Cortex of kidney (tissue), 1 donor: ENCODE measurements at places on chromosomes 2 and 18.

- no peak for DNase-seq
Measured at GRCh38 chr2:107932979-107933378, 53.3 kb upstream of the SLC5A7 start.

DNA sequence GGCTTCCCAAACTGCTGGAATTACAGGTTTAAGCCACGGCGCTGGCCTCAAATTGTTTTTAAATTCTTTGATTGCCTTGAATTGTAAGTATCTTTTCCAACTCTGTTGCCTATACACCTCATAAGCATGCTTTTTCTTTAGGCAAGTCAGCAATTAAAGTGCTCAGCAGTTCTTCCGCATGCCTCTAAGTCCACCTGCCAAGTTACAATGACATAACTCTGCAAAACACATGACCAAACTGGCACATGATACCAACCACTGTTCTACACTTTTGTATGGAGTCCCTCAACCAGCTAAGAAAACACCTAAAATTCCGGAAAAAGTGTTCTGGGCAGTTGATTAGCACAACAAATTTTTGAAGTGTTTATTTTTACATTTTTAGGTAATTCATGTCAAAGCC lies 5.1 kb downstream of the TXNL4A start:
- DNase-seq: no peak

GRCh38 chr18:58992301-58993231 lies 127.9 kb downstream of the ZNF532 start:
- no peak for DNase-seq

DNA sequence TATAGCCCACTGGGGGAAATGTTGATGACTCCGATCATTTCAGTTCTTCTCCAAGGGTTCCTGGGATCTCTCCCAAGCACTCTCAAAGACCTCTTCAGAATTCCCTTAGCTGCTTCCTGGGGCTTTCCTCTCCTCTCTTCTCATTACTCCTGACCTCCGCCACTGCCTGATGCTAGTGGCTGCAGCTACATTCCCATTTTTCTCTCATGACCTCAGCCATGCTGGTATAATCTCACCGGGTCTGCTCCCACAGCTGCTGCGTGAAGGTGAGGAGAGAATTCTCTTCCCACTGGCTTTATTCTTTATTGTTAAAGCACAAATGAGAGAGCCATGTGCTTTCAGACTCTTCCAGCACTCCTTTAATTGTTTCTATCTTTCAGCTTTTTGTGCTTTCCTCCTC lies 312.0 kb upstream of the ETAA1 start:
- DNase-seq: no peak

GRCh38 chr18:49980896-49981295 lies 167.6 kb upstream of the ACAA2 start:
- DNase-seq: no peak

GRCh38 chr2:211103989-211104388 lies 547.6 kb downstream of the CPS1 start:
- DNase-seq: no peak

DNA sequence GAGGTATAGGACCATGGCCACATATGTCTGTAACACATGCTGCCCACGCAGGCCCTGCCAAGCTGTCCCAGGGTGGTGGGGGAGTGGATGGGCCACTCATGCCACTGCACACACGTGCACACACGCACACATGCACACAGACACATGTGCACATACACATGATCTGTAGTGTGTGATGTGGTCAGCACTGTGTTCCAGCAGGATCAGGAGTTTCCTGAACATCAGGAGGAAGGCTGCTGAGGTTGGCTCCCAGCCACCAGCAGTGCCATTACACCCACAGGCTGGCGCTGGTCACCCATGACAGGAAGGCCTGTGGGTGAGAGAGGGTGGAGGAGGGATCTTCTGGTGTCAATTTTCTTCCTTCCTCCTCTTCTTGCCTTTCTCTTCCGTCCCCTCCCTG lies 44.7 kb downstream of the POMC start:
- DNase-seq: no peak

DNA sequence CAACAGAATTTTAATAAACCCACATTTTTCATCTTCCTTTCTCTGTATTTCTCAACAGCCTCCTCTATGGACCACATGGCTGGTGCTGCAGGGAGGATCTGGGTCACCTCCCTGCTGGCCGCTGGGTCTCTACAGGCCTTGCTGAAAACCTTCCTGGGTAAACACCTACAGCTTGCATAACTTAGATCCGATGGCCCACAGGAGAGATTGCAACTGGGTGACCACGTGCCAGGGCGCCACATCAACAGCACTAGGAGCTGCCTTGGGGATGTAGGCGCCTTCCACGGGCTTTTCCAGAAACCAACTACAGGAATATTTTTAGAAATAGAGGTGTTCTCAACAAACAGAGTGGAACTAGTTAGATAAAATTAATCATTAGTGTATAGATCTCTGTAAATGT lies 19.4 kb downstream of the TMEM18 start:
- DNase-seq: no peak

DNA sequence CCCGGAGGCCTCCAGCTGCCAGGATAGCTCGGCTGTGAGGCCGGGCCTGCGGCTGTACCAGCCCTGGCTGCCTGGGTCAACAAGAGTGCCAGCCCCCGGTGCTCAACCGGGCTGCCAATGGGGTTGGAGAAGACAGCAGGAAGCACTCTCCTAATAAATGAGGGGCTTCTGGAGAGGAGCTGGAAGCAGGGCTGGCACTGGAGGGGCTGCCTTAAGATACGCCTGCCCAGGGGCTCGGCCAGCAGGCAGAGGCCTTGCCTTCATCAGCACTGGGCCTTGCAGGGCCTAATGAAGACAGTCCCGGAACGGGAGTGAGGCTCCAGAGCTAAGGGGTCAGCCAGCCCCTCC lies 73.6 kb downstream of the TEX51 start:
- DNase-seq: no peak

DNA sequence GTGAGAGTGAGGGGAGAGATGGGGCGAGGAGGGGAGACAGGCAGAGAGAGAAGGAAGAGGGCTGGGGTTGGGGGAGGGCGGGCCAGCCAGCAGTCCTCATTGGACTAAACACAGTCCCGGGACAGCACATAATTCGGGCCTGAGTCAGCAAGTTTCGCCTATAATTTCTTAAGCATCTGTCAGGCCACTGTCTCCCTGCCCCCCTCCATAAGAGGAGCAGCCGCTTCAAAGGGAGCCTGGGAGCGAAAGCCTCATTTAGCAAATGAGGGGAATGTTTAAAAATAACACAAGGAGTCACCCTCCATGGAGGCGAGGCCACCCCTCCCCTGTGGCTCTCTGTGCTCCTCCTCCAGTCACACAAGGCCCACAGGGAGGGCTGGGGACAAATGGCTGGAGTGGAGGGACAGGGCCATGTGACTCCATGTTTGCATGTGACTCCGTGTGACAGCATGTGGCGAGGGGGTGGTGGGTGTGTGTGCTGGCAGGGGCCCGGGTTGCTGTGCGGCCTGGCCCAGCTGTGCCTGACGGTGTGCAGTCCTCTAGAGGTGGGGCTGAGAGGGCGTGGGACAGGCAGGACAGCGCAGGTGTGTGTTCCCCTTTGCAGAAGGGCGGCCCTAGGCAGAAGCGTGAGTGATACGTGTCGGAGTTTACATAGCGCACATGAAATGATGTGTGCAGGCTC lies 162.4 kb downstream of the CELF4 start:
- DNase-seq: no peak

DNA sequence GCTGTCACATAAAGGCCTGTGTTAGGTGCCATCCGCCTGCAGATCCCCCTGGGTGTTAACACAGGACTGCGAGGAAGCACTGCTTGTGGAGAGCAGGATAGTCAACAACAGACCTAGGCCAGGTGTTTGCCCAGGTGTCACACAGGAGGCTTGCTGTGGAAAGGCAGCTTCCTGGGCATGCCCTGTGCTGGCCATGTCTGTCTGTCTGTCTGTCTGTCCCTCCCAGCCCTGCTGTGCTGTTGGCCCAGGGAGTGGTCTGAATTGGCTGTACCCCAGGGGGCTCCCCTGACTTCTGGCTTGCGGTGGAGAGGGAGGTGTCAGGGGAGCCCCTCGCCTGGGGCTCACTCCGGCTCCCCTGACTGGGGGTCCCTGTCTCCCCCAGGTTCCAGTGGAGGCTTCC lies 53.2 kb downstream of the SH3BP4 start:
- DNase-seq: no peak

DNA sequence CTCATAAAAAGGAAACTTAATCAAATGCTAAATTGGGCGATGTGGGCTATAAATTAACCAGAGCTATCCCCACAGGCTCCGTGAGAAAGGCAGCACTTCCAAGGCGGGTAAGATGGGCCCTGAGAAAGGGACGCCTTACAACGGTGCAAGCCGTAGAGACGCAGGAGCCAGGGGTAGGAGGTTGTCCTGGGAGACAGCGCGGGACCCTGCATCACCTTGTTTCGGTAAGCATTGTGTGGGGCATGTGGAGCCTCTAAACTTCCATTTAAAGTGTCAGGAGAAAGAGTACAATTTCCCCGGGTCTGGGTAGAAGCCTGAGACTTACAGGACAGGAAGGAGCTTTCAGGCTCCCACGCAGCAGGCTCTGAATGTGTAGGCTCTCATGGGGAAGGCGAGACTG lies 1.2 kb upstream of the PER2 start:
- DNase-seq: no peak

DNA sequence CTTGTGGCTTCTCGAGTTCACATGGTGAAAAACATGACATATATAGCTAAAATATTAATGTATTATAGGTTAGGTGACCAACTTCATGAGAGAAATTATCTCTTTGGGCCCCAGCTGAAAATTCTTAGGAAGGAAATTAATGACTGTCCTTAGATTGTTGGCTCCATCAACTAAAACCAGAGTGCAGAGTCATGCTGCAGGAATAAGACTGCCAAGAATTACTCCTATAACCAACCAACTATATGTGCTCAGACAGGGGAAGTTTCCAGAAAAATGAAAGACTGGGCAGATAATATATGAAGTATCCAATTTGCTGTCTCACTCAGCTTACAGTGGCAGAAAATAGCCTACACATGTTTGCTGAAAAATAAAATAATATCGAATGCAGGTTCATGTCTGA lies 71.0 kb upstream of the TMEFF2 start:
- no peak for DNase-seq

DNA sequence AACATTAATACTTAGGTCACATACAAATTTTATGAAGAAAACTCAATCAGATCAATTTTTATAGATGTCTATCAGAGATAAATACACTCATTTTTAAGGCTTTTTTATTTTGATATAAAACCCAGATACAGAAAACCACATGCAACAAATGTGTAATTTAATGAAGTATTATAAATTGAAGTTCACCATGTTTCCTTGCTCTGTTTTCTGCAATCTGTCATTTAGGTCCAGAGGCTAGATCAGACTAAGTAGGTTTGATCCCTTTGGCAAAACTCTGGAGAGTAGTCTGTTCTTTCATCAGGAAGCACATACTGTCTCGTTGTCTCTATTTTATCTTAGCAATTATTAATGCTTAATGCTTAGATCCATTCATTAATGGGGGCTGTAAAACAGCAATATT lies 841.6 kb downstream of the MBD2 start:
- DNase-seq: no peak

DNA sequence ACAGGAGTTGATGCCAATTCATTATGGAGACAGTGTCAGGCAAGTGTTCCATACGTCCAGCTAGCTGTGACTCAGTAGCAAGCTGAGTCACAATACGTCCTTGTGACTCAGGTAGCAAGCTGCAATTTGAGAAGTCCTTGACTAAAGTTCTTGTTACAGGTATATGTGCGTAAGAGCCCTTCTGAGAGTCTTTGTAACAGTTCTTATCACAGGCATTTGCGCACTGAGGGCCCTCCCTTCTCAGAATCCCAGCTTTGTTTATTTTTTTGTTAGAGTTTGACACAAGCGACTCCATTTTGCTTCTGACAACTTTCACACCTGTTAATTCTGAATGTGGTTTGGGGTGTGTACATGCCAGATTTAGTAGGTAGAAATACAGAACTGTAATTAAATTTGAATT lies 20.1 kb upstream of the ACMSD start:
- DNase-seq: no peak

DNA sequence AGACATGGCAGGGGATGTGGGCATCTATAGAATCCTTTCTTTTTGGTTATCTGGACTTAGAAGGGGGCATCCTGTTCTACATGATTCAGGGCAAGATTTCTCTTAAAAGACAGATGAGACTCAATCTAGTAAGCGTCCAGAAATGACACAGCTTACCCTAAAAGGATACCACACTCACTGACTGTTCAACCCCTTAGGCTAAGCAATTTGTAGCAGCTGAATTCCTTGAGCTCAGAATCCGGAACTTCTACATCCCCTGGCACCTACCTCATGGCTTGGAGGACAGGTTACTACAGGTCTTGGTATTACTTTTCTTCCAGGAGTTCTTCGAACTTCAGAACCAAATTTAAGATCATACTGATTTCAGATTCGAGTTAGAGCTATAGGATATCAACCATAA lies 138.4 kb downstream of the LAMA3 start:
- DNase-seq: no peak

DNA sequence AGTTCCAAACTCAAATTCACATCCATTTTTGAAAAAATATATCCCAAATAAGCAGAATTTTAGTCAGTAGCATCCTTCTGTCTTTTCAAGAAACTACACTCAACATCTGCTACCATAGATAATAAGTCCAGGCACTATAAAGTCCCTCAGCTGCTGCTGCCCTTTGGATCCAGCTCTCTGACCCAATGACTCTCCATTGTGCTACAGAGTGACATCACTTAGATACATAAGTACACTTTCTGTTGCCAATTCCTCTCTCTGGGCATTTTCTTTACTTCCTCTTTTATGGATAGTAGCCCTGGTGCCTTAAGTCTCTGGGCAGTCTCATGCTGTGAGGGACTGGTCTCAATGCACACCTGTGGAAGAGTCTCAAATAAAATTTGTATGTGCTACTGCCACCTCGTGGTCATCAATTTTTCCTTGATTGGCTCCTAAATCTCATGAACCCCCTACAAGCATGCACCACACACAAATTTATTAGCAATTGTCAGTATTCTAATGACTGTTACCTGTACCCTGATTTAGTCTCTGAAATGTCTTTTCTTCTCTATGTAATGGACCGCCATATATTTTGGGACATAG lies 219.2 kb downstream of the LRP1B start:
- DNase-seq: no peak
